ENCODE measurements at places on chromosomes 5 and 9.
A peak's percentile ranks its signal among the peaks of the same experiment; 100 is the strongest.

- no peak for DNase-seq
Measured at GRCh38 chr5:113520429-113520828, 6.9 kb downstream of the YTHDC2 start.

GRCh38 chr5:15752663-15753285 lies 252.8 kb downstream of the FBXL7 start:
- no peak for DNase-seq

DNA sequence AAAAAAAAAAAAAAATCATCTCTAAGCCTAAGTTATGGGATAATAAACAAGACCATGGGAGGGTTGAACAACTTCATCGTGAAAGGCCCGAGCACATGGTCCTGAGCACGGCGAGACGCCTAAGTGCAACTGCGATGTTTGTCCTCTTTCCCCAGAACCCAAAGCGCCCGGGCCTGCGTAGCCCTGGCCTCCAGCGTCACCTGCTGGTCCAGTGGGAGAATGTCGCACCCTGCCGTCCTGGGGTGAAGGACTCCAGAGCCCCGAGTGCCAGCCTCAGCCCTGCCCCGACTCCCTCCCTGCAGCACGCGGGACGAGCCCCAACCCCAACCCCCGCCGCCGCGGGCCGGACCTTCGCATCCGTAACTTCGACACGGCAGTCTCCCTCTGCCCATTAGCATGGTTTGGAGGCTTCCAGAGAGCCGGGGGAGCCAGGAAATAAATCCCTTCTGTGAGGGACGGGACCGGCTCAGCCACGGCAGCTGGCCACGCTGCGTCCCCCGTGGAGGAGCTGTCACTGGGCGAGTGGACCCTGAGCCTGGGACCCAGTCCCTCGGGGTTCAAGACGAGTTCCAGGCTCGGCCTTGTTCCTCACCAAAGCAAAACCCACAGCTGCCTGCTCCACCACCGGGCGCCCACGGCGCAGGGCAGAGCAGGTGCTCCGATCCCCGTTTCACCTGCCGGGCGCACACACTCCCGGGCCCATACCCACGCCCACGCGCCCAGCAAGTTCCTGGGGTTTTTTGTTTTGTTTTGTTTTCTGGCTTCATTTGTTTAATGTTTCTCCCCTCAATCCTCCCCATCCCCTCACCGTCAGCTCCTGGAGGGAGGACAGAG lies 132.5 kb upstream of the HAND1 start:
- DNase-seq = peak; percentile 34

- no peak for DNase-seq
Measured at GRCh38 chr5:167998148-167998767, 293.2 kb upstream of the WWC1 start.

- DNase-seq = no peak
Measured at GRCh38 chr5:163642904-163643303, 137.5 kb downstream of the MAT2B start.

DNA sequence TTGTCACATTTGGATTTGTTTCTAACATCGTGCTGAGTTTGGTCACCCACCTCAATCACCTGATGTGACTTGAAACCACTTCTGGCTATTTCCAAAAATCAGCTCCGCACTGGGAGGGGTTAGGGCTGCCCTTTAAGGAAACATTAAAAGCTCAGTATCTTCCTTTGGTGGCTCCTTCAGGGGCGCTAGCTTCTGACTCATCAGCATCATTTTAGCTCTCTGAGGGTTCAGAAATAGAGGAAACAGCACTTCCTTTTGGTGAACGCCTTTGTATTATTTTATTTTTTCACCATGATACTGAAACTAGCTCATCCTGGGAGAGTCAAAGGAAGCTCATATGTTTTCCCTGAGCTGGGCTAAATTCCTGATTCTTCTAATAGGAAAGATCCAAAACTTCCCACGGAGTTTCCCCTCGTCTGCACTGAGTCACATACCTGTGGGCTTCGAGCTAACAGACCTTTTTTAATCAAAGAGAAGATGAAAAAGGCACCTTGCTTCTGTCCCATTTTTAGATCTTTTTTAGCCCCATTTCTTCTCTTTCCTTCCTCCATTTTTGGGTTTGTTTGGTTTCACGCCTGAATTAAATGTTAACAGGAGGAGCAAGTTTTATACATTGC lies 48.2 kb downstream of the ROPN1L start:
- DNase-seq = peak; percentile 58

- no peak for DNase-seq
Measured at GRCh38 chr5:40557501-40557900, 122.2 kb upstream of the PTGER4 start.

Data from dermis microvascular lymphatic vessel endothelial cell (primary cell).